ENCODE measurements at places on chromosomes 16 and 17.

GRCh38 chr17:35171834-35172233 is 22.4 kb downstream of the SLC35G3 start:
- no peak for DNase-seq

DNA sequence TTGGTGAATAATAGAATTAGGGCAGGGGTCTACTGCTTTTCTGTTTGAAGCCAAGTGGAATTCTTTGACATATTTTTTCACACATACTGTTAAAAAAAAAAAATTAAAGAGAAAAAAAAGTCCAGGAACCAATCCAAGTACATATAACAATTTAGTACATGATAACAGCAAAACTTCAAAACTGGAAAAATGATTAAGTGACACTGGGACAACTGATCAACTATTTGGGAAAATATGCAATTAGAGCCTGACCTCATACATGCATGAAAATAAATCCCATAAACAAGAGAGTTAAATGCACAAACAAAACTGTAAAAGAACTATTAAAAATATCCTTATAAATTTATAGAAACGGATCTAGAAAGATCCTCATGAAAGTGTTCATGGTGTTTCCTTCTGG is 27.7 kb downstream of the BRIP1 start:
- no peak for DNase-seq

GRCh38 chr16:17138801-17139200 is 332.0 kb downstream of the XYLT1 start:
- no peak for DNase-seq

DNA sequence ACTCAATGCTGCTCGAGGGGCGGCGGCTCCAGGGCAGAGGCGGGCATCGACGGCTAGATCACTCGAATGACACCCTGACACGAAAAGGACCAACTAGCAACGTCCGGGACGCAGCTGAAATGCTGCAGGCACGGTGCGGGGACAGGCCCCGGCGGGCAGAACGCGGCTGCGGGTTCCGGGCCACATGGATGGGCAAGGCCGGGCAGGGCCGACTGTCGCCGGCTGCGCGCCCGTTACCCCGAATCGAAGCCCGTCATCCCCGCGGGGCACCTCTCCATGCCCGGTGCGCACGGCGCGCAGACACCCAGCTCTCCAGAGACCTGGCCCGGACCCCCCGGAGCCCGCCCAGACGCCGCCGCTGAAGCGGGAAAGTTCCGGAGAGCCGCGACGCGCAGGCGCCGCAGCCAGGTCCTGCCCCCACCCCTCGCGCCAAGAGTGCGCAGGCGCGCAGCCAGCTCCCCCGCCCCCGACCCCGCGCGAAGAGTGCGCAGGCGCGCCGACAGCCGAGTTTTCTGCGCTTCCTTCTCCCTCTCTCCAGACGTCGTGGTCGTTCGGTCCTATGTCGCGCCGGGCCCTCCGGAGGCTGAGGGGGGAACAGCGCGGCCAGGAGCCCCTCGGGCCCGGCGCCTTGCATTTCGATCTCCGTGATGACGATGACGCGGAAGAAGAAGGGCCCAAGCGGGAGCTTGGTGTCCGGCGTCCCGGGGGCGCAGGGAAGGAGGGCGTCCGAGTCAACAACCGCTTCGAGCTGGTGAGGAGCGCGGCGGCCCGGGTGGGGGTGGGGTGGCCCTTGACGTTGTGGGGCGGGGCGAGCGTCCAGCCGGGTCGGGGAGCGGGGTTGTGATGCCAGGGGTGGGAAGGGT is at the start of gene TCF25:
Gene TCF25 (plus strand): TSS at position 484 of the 863 bp plus-strand sequence. CDS start 76 bp downstream, at position 560.
- peak; percentile 88 for DNase-seq

GRCh38 chr17:50858486-50859225 is 7.5 kb downstream of the TOB1 start:
- DNase-seq = no peak

Data from stimulated activated CD4-positive, alpha-beta T cell treated with anti-CD3 and anti-CD28 coated beads, Interleukin-4, amount 100 ng/mL, for 1 hour (primary cell).